ENCODE measurements at places on chromosomes 11 and 22.

- DNase-seq = no peak
These were observed 29.4 kb upstream of the SLN start for GRCh38 chr11:107741044-107741823.

- DNase-seq = no peak
These were observed 107.2 kb downstream of the RCN1 start for GRCh38 chr11:32198053-32198452.

- no peak for DNase-seq
These were observed 472.2 kb downstream of the SOX6 start for GRCh38 chr11:15884141-15884540.

DNA sequence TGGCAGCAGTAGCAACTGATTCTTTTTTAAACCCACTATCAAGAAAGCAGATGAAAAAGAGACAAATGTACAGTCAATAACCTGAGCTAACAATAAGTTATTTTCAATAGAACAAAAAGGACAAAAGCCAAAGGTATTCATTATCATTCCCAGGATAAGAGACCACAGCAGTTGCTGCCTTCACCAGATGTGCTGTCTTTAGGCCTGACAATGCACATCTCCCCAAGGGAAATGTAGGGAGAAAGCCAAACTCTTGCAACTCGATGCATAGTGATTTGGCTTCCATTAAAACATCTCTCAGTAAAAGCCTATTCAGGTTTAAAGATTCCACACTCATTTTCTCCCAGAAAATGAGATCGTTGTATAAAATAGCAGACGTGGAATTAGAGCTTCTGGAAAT lies 210.7 kb downstream of the METTL15 start:
- DNase-seq = no peak

DNA sequence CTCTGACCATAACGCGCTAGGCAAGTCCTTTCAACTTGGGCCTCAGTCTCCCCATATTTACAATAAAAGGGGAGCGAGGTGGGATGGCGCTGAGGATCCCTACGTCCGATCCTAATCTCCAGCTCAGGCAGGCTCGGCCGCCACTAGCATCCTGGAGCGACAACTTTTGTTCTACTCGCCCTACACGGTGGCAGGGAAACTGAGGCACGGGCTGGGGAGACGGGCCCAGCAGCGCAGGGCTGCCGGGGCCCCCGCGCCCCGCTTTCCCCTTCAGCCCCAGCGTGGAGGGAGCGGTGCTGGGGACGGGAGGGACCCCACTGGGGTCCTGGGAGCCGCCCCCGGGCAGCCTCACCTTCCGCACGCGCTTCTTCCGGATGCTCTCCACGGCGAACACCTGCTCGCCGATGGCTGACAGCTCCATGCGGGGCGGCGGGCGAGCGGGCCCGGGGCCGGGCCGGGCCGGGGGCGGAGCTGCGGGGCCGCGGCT lies 413 bp downstream of the CBX7 start:
- no peak for DNase-seq

- no peak for DNase-seq
These were observed 7.7 kb downstream of the TRPM5 start for GRCh38 chr11:2436521-2437031.

DNA sequence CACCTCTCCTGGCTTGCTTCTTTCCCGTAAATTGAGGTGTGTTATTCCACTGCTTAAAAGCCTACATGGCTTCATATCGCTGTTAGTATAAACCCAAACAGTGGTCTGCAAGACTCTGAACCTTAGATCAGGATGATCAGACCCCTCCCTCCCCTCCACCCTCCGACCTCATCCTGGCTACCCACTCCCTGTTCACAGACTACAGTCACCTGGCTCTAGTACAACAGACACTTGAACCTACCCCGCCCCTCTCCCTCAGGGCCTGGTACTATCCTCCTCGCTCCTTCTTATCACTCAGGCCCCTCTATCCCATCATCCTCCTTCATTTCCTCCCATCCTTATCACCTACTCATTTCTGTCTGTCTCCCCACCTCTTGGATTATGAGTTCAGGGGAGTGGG lies 20.1 kb downstream of the PTPRJ start:
- DNase-seq = no peak

GRCh38 chr11:15993345-15993744 lies 363.0 kb downstream of the SOX6 start:
- DNase-seq = no peak

DNA sequence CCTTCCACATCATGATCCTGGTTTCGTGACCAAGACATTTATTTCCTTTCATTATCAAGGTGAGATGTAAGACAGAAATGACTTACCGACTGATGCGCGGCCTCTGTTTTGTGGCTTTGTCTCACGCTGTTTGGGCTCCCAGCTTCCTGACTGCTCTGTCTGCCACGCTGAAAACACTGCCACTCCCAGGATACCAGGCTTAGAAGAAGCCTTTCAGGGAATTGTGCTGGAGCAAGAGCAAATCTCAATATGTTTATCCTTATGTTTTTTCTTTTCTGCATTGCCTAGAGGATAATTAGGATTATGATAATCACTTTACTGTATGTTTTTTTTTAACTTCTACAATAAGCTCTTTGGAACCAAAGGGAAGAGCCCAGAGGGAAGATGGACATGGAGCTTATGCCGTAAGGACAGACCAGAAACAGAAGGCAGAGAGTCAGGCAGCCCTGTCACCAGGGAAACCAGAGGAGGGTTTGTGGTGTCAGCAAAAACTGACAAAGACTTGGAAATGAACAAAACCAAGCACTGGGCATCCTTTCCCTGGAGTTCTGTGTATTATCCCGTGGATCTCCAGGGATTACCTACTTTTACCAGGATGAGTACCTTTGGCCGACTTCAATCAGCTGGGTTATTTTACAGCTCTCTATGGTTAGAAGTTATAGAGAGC lies 68.2 kb upstream of the ISX start:
- no peak for DNase-seq

DNA sequence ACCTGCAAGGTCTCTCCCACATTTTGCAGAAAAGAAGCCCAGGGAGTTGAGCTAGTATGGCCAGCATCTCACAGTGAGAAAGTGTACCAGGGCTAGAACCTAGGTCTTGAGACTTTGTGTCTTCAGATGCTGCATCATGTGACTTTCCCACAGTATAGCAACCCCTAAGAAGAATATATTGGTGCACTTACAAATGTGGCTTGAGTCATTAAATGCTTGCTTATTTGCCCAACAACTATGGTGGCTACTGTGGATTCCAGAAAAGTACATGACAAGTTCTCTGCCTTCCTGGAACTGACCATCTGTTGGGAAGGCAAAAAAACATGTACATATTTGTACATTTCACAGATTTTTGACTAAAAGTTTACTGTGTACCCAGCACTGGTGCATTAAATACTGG lies 55.0 kb downstream of the POLD3 start:
- no peak for DNase-seq

DNA sequence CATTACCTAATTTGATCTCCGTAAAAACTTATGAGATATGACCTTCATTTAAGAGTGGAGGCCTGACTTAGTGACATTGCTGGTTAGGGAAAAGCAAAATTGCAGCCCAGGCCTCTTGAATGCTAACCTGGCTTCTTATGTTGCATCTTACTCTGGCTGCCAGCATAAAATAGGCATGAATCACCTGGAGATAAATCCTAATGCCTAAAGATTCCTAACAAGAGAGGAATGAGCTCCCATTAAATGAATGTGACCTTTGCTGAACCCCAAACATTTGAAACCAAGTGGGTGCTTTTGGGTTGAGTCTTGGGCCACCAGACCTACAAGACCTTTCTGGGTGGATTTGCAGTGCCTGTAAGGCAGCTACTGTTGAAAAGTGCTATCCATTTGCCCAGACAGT lies 1145.6 kb upstream of the TENM4 start:
- no peak for DNase-seq

GRCh38 chr11:57643802-57644201 lies 5.9 kb downstream of the YPEL4 start:
- no peak for DNase-seq

- DNase-seq = no peak
These were observed 37.3 kb downstream of the OR10A6 start for GRCh38 chr11:7893796-7894195.

DNA sequence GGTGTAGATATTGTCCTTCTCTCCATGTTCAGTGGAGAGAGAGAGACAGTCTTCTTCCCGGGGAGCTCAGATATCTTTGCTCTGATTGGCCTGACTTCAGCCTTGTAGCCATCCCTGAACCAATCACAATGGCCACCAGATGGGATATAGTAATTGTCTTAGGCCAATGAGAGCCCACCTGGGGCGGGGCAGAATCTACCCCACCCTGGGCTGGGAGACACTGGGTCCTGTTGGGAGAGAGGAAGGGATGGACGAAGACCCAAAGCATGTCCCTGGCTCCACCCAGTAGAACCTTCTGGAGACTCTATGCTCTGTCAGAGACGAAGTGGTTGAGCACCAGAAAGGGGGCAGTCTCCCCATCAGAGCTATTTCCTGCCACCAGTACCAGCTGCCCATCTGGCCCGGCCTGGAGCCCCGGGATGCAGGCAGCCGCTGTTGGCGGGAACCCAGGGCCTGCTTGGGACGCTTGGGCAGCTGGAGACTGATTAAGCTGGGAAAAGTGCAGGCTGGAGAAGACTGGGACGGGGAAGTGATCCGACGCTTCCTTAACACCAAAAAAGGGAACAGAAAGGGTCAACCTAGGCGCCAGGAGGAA lies 31.6 kb upstream of the CBX7 start:
- DNase-seq = no peak

GRCh38 chr11:124898711-124899110 lies 1.0 kb upstream of the ROBO4 start:
- no peak for DNase-seq

GRCh38 chr11:65182258-65183170 lies 786 bp downstream of the CAPN1 start:
- DNase-seq = no peak

DNA sequence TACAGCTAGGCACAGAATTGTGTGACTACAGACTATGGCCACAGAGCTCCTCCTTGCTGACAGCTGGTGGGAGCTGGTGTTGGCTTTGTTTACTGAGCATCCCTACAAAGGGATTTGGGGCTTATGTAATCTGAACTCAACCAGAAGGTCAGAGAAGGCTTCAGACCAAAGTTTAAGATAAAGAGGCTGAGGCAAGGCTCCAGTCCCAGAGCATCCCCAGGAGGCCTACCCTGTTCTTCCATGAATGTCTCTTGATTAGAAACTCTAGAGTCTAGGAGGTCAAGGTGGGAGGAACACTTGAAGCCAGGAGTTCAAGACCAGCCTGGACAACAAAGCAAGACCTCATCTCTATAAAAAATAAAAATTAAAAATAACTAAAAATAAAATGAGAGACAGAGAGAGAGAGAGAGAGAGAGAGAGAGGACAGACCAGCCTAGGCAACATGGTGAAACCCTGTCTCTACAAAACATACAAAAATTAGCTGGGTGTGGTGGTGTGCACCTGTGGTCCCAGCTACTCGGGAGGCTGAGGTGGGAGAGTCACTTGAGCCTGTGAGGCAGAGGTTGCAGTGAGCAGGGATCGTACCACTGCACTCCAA lies 125.5 kb upstream of the SERPIND1 start:
- DNase-seq = no peak

- no peak for DNase-seq
These were observed 10.9 kb downstream of the USH1C start for GRCh38 chr11:17533341-17533740.

GRCh38 chr11:121656328-121657090 lies 203.7 kb upstream of the SORL1-AS1 start:
- no peak for DNase-seq

DNA sequence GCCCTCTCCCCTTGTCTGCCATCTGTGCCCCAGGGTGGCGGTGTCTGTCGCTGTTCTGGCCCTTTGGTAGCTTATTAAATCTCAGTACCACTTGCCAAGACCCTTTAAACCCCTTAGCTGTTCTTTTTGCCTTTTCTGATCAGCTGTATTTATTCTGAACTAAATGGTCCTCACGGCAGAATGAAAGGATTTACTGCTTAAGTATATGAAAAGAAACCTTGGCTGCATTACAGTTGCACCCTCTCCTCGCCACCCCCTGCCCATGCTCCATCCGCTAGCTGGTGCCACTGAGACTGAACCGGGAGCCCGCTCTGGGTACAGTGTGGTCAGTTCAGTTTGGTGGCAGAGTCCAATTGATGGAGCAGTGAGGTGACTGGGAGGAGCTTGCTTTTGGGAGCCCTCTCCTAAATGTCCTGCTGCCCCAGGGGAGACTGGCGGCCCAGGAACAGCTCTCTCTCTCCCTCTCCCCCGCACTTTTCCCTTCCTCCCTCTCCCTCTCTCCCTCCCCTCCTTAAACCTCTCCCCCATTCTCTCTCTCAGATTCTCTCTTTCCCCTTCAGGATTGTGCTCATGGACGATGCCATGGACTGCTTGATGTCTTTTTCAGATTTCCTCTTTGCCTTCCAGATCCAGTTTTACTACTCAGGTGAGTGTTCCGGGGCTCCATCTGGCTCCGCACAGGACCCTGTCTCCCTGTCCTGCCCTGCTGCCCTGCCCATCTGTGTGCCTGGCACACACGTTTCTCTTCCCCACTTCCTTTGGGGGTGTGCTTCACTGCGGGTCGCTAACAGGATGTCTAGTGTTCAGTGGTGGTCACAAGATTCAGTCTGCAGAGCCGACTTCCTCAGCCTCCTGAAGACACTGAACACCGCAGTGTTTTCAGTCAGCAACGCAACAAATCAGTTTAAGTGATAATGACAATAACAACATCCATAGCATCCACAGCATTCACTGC lies 21.8 kb downstream of the ARFGAP2 start:
- no peak for DNase-seq

DNA sequence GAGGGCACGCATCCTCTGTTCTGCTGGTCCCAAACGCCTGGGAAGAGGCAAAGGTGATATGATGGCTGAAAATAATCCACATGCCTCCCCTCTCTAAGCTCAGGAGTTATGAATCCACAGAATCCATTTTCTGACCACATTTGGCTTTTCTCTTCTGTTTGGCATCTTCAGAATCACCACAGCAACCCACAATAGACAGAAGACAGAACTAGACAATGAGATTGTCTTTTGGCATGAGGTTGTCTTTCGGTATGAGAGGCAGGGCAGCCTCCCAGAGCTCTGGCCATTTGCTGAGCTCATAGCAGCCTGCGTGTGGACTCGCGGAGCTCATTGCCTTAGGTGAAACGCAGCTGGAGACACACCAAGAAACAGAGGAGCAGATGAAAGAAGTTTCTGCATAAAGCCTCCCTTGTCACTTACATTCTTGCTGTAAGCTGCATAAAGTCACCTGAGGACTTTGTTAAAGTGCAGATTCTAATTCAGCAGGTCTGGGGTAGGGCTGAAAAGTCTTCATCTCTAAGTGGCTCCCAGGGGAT lies 868.0 kb downstream of the NTM start:
- DNase-seq = no peak

DNA sequence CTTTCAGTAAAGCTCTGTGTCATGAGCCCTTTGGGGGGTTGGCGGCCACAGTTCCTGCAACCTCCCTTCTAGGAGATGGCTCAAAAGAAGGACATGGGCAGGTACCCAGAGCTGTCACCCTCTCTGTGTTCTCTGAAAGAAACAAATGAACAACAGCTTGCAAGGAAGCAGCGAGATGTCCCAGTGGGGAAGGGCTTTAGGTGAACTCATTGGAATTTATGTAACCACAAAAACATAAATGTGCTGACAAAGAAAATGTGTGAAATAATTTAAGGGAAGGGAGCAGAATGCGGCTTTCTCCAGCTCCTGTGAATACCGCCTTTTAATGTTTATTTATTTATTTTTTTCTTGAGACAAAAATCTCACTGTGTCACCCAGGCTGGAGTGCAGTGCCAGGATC lies 3.3 kb downstream of the PARVG start:
- no peak for DNase-seq

- peak; percentile 49 for DNase-seq
These were observed 4.4 kb upstream of the WEE1 start for GRCh38 chr11:9568854-9569587.

- DNase-seq = no peak
These were observed 1.5 kb upstream of the CCKBR start for GRCh38 chr11:6258141-6258540.

All from CD4-positive, alpha-beta memory T cell (primary cell).